ENCODE measurements at places on chromosomes 5 and 9.

DNA sequence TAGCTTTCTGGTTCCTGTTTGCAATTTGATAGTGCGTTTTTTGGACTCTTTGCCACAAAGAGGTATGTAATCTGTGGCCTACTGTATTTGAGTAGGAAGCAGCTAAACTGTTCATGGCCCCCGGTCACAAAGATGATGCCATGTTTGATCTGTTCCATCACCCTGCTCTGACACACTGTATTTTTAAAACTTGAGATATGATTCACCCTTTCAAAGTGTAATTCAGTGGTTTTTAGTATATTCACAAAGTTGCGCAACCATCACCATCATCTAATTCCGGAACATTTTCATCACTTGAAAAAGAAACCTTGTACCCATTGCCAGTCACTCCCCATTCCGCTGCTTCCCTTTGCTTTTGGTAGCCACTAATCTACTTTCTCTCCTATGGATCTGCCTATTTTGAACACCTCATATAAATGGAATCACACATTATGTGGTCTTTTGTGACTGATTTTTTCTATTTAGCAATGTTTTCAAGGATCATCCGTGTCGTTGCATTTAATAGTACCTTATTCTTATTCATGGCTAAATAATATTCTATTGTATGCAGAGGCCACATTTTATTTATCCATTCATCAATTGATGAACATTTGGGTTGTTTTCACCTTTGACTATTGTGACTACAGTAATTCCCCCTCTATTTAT, 141.6 kb downstream of the NR3C1 start:
- DNase-seq: no peak

GRCh38 chr5:117859176-117859575, 1129.2 kb downstream of the DTWD2 start:
- no peak for DNase-seq

DNA sequence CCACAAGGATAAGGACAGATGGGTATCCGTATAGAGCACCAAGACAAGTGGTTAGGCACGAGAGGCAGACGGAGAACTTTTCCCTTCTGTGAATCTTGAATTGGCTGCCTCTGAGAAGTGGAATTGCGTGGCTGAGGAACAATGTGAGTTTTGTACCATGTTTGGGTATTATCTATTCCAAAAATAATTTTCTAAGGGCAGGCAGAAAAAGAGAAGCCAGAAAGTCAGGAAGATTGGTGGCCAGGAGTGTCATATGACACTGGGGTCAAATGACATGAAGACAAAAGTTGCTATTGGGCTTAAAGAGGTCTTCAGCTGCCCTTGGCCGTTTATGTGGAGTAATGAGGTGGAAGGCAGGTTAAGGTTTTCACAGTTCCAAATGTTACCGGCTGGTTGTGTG, 14.5 kb downstream of the HABP4 start:
- no peak for DNase-seq

DNA sequence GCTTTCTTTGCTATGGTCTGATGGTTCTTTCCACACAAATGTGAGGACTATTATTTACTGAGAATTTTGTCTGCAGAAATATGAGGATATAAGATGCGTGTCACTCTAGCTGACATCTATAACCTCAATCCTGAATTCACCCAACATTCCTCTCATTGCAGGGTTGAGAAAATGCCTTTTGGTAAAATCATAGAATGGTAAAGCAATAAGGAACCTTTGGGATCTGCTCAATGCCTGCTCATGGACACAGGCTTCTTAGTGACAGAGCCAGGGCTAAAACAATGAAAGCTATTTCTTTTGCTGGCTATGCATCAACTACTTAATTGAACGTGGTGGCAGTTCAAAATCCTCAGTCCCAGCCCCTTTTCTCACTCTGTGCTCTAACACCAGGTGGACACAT, 199.6 kb downstream of the GAS1 start:
- no peak for DNase-seq

- no peak for DNase-seq
Measured at GRCh38 chr9:20925256-20926045, 106.0 kb downstream of the HACD4 start.

- no peak for DNase-seq
Measured at GRCh38 chr5:136221340-136221739, 28.4 kb upstream of the SMIM32 start.

DNA sequence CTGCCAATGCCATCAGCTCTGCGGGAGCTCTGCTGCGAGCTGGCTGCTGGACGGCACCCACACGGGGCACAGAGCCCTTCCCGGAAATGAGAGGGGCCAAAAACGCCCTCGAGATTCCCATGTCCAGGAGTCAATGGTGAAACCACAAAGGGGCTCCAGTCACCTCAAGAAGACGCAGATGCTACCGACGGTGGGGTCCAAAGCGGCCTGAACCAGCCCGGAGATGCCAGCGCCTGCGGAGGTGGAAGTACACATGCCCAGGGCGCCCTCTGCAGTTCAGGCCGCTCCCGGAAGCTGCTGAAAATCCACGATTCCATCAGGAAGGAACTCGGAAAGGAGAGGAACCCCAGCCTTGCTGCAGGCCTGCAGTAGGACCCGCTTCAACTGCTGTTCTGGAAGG, 82.4 kb upstream of the SELENOP start:
- no peak for DNase-seq

GRCh38 chr9:88106492-88106891, 31.8 kb downstream of the SPATA31C2 start:
- no peak for DNase-seq

GRCh38 chr9:111700776-111701175, 39.4 kb downstream of the GNG10 start:
- DNase-seq: no peak

GRCh38 chr9:81529556-81530193, 159.7 kb downstream of the TLE1 start:
- no peak for DNase-seq

- peak; percentile 38 for DNase-seq
Measured at GRCh38 chr5:83473346-83474160, 2.0 kb downstream of the VCAN start.

DNA sequence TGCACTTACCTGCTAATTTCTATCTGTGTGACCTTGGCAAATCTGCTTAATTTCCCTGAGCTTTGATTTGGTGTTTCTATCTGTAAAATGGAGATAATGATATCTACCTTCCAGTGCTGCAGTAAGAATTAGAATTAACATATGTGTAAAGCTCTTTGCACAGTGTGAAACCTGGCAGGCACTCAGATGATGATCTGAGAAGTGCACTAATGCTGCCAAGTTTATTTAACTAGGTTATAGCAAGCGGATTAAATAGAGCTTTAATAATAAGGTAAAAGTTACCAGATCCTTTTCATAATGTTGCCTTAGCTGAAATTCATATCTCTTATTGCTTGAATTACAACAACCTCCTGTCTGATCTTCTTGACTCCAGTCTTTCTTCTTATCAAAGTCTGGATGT, 315.3 kb upstream of the CD180 start:
- DNase-seq: no peak

DNA sequence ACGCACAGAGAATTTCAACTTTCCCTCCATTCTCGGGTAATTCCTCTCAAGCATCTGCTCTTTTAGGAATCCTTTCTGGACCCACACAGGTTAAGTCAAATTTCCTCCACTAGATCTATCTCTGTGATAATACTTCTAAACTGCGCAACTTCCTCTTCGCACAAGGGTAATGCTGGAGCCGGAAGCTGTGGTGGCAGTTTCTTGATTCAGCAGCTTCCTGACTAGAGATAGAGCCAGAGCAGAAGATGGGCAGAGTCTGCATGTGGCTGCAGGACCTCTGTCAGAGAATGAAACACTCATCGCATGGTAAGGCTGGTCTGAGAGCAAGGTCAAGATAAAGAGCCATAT, 11.1 kb upstream of the CDC42SE2 start:
- DNase-seq: peak; percentile 87
